COR-L47 (cell line): ENCODE measurements at places on chromosomes 3 and 15.

DNA sequence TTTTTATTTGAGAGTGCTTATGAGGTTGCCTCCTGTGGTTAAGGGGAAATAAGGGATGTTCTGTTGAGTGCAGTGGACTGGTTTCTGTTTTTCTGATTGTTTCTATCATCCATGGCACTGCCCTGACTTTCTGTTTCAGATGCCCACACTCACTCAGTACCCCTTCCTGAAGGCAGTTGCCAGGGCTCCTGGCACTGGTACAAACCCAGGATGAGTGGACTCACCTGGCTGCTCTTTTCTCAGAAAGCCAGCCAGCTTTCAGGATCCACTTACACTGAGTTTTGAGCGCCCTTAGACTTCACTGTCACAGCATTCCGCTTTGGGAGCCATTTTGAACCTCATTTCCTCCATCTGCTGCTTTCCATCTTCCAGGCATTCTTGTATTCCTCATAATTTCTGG is 55.9 kb upstream of the ADAMTSL3 start:
- DNase-seq, result no peak

DNA sequence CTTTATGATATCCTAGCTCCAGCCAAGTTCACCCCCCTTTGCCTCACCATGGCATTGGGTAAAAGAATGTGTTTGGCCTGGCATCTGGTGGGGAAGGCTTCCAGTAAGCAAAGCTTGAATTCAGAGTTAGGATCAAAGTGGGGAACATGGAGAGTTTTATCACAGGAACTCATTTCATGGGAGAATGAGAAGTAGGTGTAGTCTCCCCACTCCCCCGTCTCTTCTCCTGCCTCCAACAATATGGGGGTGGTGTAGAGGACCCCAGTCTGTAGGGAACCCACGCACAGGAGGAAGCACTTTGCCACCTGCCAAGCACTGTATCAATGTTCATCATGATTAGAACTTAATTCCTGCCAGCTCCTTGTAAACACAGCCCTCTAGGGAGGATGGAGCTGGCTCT is 200.5 kb downstream of the UACA start:
- no peak for DNase-seq

DNA sequence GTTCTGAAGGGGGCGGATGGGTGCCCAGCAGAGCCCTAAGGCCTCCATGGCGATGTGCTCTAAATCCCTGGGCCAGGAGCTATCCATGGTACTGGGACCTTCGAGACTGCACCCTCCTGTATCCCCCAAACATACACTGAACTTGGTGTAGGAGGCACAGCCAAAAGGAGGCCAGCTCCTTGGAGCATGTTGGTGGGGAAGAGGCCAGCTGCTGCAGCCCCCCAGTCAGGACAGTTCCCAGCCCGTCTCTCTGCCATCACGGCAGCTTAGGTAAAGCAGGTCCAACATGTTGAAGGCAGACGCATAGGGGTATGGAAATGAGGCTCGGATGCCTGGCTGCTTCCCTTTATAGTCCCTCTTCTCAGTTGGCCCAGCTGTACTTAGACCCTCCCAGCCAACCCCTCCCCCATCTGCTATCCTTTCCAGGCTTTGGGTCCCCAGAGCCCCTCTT is 1.8 kb downstream of the CAMKV start:
- no peak for DNase-seq

- no peak for DNase-seq
Measured at GRCh38 chr3:78139166-78139565, 1099.3 kb downstream of the ROBO2 start.
